ENCODE measurements at places on chromosomes 16 and 17. TPM values are rescaled to one million over a fixed set of nuclear protein-coding genes. Genes with fewer than 3 reads are reported as not detected.

The ACE gene
- 7.6 TPM for polyA plus RNA-seq

The RPL23 gene
- 3,544 TPM for polyA plus RNA-seq

The KRT23 gene
- polyA plus RNA-seq, result 0.89 TPM

The ADAD2 gene
- polyA plus RNA-seq, result 0.15 TPM

The WFIKKN1 gene
- 0.67 TPM for polyA plus RNA-seq

The TUBB3 gene
- 7.6 TPM for polyA plus RNA-seq

The KCNH6 gene
- 0.92 TPM for polyA plus RNA-seq

The SOCS1 gene
- polyA plus RNA-seq, result 2.6 TPM

The VAT1L gene
- polyA plus RNA-seq, result 0.22 TPM

The ACSM2A gene
- 0.14 TPM for polyA plus RNA-seq

The TBC1D3E gene
- polyA plus RNA-seq, result not detected

The KRT25 gene
- polyA plus RNA-seq, result not detected

The TBC1D26 gene
- polyA plus RNA-seq, result not detected

The TP53TG3B gene
- not detected for polyA plus RNA-seq

The EVPL gene
- 1.2 TPM for polyA plus RNA-seq

The PRR11 gene
- polyA plus RNA-seq, result 0.94 TPM

The GINS2 gene
- polyA plus RNA-seq, result 0.62 TPM

The MYCBPAP gene
- 0.18 TPM for polyA plus RNA-seq

The OMG gene
- 0.49 TPM for polyA plus RNA-seq

The C17orf67 gene
- 0.39 TPM for polyA plus RNA-seq

The SHMT1 gene
- 13.7 TPM for polyA plus RNA-seq

The CCL14 gene
- 30.9 TPM for polyA plus RNA-seq

The GPRC5C gene
- polyA plus RNA-seq, result 79.0 TPM

The CALB2 gene
- polyA plus RNA-seq, result 5.0 TPM

All from adipose tissue (tissue), 3 donors.